Stimulated activated CD8-positive, alpha-beta memory T cell treated with anti-CD3 and anti-CD28 coated beads, Interleukin-4, amount 100 ng/mL, for 24 hours (primary cell): ENCODE measurements at places on chromosomes 5 and 9.

DNA sequence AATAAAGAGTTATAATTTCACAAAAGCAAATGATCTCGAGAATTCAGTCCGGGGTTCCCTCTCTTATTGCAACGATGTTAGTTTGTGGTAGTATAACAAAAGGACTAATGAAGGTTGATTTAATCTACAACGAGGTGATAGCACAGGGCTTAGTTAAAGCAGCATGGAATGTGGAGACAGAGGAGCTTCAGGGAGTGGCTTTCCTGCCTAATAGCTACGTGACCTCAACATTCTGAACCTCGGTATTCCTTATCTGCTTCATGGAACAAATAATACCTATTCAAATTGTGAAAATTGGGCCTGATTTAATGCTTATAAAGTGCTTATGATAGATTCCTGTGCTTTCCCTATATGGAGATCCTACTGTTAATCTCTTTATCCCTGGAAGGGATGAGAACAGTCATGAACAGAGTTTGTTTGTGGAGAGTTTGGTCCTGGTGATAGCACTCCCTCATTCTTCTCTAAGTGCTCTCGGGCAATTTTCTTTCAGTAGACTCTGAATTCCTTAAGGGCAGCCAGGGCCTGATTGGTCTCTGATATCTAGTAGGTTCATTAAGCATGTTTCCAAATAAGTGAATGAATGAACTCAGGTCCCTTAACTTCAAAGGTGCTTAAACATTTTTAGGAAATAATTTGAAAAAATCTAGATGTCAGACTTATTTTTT lies 104.1 kb upstream of the TUT7 start:
- DNase-seq: no peak

- no peak for DNase-seq
Measured at GRCh38 chr9:94861589-94862272, 135.2 kb downstream of the AOPEP start.

GRCh38 chr5:122237906-122238305 lies 74.1 kb upstream of the SNCAIP start:
- no peak for DNase-seq

GRCh38 chr5:142315096-142315900 lies 9.5 kb downstream of the SPRY4 start:
- DNase-seq: no peak

- DNase-seq: peak; percentile 50
Measured at GRCh38 chr9:99807276-99807852, 14.3 kb upstream of the NR4A3 start.

GRCh38 chr9:88925481-88925880 lies 65.8 kb upstream of the S1PR3 start:
- no peak for DNase-seq

GRCh38 chr9:4207123-4207875 lies 92.6 kb downstream of the GLIS3 start:
- no peak for DNase-seq

GRCh38 chr9:125513668-125514413 lies 193.2 kb downstream of the MAPKAP1 start:
- peak; percentile 7 for DNase-seq

- no peak for DNase-seq
Measured at GRCh38 chr5:164203581-164204225, 698.3 kb downstream of the MAT2B start.

GRCh38 chr5:136674178-136674577 lies 308.8 kb upstream of the TRPC7 start:
- DNase-seq: no peak

GRCh38 chr9:135016037-135016640 lies 71.3 kb upstream of the OLFM1 start:
- no peak for DNase-seq

GRCh38 chr9:133807818-133808217 lies 69.7 kb upstream of the SARDH start:
- DNase-seq: no peak

DNA sequence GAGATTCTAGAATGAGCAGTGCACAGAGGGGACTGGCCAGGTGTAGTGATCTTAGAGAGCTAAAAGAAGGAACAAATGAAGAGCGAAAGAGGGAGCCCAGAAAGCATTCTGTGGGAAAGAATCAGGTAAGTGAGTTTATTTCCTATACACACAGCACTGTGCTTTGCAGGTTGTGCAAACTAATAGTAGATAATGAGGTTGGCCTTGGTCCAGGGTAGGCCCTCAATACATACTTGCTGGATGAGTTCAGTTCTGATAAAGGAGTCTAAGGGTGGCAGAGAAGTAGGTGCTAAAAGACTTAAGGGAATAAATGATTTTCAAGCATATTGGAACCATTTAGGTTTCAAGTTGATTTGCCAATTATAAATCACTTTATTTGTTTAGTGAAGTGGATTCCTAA lies 122.0 kb downstream of the NPR3 start:
- DNase-seq: no peak

DNA sequence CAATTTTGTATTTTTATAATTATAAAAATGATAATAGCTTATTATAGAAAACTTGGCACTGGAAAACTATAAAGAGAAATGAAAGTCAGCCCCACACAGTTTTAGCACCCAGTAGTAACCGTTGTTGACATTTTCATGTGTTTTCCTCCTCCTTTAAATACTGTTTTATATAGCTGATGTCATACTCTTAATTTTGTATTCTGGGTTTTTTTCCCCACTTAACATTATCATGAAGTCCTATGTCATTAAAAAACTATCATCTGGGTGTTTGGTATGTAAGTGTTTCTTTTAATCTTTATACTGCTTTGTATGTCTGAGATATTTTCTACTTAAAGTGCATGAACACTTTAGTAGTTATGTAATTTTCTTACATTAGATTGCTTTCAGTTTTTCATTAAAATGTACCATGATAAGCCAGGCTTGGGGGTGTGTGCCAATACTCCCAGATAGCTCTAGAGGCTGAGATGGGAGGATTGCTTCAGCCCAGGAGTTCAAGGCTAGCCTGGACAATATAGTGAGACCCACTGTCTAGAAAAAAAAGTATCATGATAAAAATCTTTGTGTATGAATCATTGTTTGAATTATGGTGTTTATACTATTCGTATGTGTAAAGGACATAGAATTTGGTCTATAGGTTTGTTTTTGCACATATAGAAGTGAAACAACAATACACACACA lies 2.7 kb downstream of the RAD50 start:
- DNase-seq: no peak

DNA sequence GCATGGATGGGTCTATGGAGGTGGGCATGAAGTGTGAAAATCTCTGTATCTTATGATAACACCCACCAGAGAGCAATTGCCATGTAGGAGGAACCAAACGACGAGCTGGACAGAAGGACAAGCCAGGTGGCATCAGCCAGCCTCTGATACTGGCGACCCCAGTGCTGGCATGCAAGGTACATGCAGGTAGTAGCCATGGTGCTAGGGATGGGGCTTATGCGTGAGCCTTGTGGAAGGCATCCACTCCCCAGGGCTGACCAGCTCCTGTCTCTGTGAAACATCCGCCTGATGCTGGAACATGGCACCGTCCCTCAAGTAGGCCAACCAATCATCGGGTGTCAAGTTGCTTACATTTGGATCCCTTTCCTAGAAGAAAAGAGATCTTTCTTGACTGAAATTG lies 412.9 kb downstream of the GADD45G start:
- no peak for DNase-seq

DNA sequence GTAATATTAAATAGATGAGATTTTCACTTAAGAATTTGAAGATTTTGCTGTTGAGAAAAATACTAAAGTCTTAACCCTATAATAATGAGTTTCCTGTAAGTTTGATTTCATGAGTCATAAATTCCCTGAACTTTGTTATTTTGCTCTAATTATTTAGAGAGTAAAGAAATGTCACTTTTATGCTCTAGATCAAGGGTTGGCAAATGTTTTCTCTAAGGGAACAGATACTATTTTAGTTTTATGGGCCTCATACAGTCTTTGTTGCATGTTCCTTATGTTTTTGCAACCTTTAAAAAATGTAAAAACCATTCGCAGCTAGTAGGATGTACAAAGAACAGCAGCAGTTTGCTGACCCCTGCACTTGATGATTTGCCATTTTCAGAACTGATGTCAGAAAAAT lies 480 bp upstream of the TXNDC8 start:
- DNase-seq: no peak

- DNase-seq: no peak
Measured at GRCh38 chr5:88667496-88668201, 215.3 kb downstream of the MEF2C start.

- no peak for DNase-seq
Measured at GRCh38 chr9:126618585-126619360, 5.0 kb downstream of the LMX1B start.

DNA sequence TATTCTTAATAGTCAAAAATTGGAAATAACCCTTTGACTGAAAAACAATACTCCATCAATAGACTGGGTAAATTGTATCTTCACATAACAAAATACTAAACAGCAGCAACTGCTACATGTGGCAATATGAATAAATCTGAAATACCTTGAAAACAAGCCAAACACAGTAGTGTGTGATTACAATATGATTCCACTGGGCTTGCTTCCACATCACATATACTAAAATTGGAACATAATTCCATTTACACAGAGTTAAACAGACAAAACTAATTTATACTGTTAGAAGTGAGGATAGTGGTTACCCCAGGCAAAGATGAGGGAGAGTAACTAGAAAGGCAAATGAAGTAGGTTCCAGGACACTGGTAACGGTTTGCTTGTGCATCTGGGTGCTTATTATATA lies 20.4 kb downstream of the FNIP1 start:
- no peak for DNase-seq
